ENCODE measurements at places on chromosomes 4 and X.

DNA sequence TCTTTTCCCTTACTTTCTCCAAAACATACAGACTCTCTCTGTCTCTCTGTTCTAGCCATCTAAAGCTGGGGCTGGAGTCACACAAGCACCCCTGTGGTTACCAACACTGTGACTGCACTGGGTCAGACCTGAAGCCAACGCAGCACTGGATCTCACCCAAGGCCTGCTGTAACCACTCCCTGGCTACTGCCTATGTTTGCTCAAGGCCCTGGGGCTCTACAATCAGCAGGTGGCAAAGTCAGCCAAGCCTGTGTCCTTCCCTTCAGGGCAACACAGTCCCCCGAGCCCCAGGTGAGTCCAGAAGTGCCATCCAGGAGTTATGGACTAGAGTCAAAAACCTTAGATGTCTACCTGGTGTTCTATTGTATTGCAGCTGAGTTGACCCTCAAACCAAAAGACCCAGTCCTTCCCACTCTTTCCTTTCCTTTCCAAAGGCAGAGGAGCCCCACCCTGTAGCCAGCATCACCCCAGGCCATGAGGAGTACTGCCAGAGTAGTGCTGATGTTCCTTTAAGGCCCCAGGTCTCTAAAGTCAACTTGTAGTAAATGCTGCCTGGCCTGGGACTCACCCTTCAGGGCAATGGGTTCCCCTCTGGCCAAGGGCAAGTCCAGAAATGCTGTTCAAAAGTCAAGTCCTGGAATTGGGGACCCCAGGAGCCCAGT is 58.8 kb upstream of the RAP2C start:
- DNase-seq: no peak

DNA sequence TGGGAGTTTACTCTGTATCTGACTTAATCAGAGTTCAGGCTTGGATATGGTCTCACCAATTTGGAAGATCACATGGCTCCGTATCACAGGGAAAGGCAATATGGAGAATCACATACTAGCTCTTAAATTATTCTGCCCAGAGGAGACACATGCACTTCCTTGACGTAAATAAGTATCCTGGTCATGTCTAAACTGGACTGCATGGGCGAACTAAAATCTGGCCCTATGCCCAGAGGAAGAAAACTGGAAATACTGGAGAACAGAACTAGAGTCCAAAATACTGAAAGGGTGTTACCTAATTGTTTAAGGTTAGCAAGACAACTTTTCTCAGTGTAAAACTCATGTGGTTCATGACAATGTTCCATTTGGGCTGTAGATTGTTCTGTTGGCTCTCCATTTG is 832.3 kb downstream of the RAB28 start:
- DNase-seq: no peak

DNA sequence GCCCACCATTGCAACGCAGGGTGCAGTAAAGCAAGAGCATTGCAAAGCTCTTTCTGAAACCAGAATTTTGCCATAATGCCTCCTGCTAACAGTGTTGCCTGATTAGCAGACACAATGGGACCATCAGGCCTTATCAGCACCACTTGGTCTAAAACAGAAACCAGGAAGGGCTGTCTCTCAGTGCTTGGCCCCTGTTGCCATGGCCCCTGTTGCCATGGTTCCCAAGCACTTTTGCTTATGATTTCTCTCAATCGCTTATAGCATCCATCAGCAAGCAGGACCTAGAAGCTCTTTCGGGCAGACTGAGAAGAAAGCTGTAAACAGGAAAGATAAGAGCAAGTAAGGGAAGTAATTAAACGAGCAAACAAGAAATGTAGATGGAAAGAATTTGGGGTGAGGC is 36.8 kb downstream of the RTL5 start:
- DNase-seq: no peak

DNA sequence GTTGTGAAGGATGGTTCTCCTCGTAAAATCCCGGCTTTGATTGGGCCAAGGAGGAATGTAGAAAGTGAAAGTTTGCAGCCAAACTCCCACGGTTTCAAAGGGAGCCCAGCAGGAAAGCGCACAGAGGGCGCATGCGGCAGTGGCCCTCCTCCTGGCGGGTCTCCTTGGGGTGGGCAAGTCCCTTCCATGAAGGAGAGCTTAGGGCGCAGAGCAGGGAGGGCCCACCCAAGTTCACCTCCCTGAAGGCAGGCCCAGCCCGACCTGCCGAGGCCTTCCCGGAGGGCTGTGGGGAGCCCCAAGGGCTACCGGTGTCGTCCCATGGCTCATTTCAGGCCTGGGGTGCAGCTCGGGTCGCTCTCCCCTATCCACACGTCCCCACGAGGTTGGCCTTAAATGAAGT is 2.0 kb downstream of the PDZD4 start:
- DNase-seq: no peak

DNA sequence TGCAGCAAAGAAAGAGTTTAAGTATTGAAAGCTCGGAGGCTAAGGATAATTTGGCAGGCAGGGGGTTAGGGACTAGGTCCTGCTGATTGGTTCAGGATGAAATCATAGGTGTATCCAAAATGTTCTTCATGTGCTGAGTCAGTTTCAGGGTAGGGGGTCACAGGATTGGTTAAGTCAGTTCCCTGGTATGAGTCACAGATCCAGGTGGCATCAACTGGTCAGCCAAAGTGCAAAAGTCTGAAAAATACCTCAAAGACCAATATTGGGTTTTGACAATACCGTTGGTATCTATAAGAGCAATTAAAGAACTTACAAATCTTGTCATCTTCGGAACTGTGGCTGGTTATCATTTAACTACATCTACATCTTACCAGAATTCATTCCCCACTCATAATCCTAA is 25.6 kb upstream of the PRDM8 start:
- no peak for DNase-seq

GRCh38 chr4:1713003-1713851 is 1.1 kb upstream of the SLBP start:
- DNase-seq: no peak

- peak; percentile 54 for DNase-seq
Measured at GRCh38 chrX:69066966-69067525, 98.2 kb downstream of the PJA1 start.

DNA sequence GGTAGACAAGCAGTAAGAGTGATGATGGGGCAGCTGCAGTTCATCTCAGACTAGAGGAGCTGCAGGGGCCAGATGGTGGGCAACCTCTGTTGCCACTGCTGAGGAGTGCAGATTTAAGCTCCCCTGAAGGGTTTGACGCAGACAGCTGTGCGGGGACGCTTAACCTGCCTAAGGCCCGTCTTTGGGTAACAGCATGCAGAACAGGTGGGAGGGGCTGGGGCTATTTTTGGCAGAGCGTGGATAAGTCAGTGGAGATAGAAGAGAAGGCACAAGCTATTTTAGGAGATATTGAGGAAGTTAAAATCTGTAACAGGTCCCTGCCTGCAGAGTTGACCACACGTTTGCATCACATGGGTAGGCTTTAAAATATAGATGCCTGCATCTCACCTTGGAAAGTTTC is 10.5 kb downstream of the CD99 start:
- no peak for DNase-seq

DNA sequence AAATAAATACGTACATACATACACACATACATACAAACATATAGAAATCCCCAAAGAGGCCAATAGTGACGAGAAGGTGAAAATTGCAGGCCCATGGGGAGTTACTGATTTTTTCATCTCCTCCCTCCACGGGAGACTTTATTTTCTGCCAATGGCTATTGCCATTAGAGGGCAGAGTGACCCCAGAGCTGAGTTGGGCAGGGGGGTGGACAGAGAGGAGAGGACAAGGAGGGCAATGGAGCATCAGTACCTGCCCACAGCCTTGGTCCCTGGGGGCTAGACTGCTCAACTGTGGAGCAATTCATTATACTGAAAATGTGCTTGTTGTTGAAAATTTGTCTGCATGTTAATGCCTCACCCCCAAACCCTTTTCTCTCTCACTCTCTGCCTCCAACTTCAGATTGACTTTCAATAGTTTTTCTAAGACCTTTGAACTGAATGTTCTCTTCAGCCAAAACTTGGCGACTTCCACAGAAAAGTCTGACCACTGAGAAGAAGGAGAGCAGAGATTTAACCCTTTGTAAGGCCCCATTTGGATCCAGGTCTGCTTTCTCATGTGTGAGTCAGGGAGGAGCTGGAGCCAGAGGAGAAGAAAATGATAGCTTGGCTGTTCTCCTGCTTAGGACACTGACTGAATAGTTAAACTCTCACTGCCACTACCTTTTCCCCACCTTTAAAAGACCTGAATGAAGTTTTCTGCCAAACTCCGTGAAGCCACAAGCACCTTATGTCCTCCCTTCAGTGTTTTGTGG is 180.7 kb downstream of the AR start:
- no peak for DNase-seq

DNA sequence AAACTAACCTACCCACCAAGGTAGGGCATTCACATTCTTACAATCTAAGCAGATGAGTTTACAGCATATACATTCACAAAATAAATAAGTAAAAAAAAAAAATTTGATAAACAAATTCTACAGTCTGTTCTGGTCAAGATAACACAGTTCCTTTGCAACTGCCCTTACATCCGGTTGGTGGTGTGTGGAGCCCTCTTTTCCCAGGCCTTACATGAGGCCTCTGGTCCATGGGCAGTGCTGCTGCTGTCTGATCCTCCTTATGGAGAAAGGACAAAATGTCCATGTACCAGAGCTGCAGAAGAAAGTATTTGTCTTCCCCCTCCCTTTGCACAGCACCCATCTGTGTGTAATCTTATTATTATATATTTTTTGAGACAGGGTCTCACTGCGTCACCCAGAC is 2.2 kb upstream of the SEPTIN11 start:
- DNase-seq: no peak

GRCh38 chr4:137293281-137293680 is 239.0 kb downstream of the PCDH18 start:
- DNase-seq: no peak

DNA sequence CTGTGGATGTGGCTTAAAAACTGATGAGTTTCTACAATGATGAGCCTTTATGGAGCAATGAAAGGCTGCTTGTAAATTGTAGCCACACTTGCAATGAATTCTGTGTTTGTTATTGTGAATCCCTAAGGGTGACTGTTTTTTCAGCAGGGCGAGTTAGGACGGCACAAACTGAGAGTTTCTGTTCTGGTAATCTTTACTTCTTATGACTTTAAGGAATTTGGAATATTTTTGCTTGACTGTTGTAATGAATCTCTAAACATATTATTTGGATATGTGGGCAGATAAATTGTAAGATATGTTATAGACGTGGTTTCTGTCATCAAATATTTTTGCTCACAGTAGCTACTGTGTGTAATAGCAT is 22.2 kb downstream of the RBPJ start:
- DNase-seq: no peak

DNA sequence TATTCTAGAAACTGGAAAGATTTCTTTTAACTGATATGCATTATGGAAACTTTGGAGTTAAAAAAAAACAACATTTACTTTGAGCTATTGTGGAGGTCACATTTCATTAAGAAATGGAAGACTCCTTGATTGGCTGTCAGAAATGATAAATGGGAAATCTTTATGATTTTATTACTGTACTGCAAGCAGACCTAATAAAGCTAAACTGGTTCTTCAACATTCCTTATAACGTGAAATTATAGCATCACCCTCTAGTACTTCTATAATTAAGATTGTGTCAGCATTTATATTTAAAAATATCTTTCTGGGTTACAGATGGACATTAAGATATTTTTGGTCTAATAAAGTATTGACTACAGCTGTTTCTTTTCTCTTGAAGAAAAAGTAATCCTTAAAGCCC is 213.8 kb upstream of the PACRGL start:
- DNase-seq: no peak

DNA sequence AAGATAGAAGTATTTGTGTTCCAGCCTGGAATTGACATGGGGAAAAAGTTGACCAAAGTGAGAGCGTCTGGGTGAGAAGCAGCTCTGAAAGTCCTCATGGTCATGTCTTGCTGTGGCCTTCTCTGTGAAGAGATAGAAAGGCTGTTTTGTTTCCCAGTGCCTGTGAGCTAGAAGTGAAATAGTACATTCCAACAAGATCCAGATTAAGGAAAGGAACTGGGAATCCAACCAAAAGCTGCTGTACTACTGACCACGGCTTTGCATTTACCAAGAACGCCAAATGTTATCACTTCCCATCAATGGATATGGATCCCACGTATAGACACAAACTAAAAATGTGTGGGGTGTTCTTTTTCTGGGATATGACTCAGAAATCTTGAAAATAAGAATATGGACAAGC is 51.2 kb downstream of the TENM3 start:
- no peak for DNase-seq

DNA sequence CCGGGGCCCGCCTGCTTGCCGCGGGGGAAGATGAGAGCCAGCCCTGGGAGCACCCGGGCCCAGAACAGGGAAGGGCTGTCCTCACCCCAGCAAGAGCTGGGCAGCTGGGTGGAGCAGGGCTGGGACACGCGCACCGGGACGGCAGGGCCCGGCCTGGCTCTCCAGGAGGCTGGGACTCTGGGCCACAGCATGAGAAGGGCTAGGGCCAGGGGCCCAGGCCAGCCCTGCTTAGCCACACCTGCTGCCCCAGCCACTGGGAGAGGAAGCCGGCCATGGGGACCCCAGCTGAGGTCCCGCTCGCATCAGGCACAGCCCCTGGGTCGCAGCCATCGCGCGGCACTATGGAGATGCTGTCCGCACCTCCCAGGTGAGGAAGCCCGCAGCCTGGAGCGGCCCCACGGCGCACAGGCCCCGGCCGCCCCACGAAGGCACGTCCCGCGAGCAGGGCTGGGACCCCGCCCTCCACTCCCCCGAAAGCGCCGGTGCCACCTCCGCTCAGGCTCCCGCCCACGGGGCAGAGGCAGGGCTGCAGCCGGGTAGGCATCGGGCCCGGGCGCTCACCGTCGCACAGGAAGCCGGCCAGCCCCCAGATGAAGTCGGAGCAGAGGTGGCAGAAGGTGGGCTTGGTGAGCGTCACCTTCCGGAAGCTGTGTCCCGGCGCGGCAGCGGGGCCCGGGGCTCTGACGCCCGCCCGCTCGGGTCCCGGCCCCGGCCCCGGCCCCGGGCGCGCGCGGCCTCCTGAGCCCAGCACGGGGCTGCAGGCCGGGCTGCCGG is 531 bp downstream of the DGKQ start:
- no peak for DNase-seq

DNA sequence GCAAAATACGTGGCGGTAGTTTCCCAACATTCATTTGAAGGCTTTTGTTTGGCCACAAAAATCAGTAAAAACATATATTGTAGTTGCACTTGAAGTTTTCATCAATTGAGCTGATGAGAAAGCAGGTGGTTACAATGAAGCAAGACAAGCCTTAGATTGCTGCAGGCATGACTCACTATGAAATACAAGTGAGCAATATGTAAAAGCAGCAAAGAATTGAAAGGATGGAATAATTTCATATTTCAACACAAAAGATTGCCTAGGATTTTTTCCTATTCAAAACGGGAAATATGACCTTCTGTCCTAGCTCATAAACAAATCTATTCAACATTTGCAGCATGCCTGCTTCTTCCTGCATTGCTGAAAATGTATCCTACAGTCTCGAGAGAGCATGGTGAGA is 190.9 kb upstream of the BANK1 start:
- no peak for DNase-seq

GRCh38 chr4:4575284-4576211 is 33.7 kb upstream of the STX18 start:
- peak; percentile 87 for DNase-seq

GRCh38 chrX:120753413-120754251 is 122.0 kb downstream of the CT47B1 start:
- no peak for DNase-seq

Data from islet precursor cell (in vitro differentiated cells).